NCI-H748 treated with DMSO at 0.1 percent for 48 hours (cell line): ENCODE measurements at places on chromosomes 4 and X.

GRCh38 chrX:37871626-37872302, 24.4 kb upstream of the DYNLT3 start:
- no peak for DNase-seq

GRCh38 chr4:139154134-139154421, 22.9 kb downstream of the ELF2 start:
- no peak for DNase-seq

DNA sequence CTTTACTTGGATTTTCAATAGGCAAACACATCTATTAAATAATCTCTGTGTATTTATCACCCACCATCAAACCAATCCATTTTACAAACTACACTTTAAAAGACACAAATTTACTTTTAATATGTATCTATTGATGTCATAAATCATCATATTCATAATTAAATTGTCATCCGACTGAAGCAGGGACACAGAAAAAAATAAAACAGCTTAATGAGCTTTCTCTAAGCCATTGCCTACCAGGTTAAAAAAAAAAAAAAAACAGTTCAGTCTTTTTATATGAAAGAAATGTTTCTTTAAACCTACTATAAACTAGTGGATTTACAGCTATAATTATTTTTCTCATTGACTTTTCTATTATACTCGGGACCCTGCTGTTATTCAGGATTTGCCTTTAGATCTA, 57.3 kb downstream of the PABPC4L start:
- no peak for DNase-seq

DNA sequence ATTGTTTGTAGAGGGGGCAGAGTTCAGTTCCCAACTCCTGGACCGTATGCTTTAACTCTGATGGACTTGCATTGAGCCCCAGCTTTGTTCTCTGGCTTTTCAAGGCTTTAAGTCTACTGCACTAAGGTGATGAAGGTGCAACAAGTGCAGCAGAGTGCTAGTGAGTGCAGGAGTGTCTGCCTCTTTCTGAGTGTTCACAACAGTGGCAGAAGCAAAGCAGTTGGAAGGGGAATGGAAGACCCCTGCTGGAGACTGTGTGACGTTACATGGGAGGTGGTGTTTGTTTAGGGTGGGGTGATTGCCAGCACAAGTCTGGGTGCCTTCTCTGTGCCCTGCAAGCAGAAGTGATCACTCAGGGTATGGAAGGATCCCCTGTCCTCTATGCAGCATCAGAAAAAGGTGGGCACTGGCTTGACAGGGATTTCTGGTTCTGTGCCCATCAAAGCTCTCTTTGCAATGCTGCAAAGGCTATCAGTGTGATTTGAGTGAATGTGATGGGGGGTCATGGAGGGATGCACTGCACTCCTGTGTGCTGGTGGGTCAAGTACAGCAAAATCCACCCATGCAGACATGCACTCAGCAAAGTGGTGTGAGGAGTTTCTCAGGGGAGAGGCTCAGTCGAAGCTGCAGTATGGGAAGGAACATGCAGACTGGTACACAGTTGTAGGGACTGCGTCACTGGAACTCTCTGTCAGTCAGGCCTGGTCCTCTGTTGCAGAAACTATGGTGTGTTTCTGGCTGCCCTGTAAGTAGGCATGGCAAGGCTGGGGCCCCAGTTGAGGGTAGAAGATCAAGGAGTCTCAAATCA, 70.9 kb upstream of the UGT2B7 start:
- peak; percentile 0 for DNase-seq

- no peak for DNase-seq
These were observed 78.3 kb upstream of the STIM2 start for GRCh38 chr4:26782168-26782829.

- DNase-seq = no peak
These were observed 121.6 kb upstream of the HTR2C start for GRCh38 chrX:114462266-114462665.

DNA sequence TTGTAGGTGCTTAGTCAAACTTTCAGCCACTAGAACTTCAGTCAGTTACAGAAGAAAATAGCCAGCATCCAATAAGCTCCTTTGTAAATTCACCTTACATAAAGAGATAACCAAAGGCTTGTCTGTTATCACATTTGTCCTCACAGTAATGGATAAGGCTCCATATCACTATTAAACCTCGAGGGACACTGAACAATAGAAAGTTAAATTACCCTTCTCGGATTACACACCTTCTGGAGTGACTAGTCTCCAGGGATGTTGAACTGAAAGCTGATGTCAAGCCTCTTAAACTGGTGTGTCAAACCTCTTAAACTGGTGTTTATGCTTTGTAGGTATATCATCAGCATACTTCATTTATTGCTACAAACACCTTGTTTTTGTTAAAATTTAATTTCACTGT, 639.0 kb downstream of the CENPC start:
- peak; percentile 27 for DNase-seq

DNA sequence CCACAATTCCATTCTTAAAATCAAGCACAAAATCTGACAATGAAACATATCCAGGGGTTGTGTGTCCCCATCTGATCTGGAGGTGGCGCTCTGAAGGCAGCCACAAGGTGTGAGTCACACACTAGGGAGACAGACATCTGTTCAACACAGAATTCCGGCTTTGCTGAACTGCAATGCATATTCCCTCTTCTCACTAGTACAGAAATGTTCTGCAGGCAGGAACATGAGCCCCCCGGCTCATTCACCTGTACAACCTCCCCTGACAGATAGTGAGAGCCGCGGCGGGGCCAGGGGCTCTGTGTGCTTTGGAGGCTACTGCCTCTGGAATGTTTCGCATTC, 41.9 kb downstream of the WDR1 start:
- no peak for DNase-seq
